ENCODE measurements at places on chromosomes 7 and 10. TPM values are rescaled to one million over a fixed set of nuclear protein-coding genes. Genes with fewer than 3 reads are reported as not detected.

DNA sequence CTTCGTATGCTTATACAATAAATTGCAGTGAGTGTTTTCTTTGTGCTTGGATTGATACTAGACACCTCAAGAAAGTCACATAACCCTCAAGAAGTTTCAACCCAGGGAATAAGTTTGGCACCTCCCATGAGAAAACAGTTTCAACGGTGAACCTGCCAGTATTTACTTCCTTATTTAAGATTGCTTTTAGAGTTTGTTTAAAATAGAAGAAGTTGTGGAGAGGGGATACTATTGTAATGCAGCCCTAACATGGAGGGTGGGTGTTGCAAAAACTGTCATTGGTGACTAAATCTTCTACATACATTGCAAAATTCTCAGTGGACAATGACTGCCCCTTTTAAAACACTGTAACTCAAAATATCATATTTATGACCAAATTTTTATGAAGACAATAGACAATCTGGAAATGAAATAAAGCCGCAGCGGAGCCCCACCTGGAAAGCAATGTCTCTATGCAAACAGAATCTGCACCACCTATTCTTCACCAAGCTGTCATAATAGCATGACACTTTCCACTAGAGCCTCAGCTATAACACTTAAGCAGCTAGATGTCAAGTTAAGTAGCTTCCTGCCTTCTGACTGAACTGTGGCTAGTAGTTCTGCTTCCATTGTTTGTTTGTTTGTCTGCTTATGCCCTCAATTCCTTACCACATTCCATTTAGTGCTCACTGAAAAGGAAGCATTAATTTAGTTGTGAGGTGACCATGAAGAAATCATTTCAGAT lies 98.2 kb downstream of the MDFIC start:
- no peak for DNase-seq

GRCh38 chr10:30359373-30360206 lies 10.5 kb upstream of the MTPAP start:
- DNase-seq = peak; percentile 58

GRCh38 chr7:18179093-18179492 lies 151.4 kb upstream of the PRPS1L1 start:
- peak; percentile 41 for DNase-seq

- DNase-seq = no peak
These were observed 54.1 kb downstream of the NOD1 start for GRCh38 chr7:30424506-30424905.

- DNase-seq = no peak
These were observed 32.9 kb upstream of the EIF5AL1 start for GRCh38 chr10:79479283-79479909.

DNA sequence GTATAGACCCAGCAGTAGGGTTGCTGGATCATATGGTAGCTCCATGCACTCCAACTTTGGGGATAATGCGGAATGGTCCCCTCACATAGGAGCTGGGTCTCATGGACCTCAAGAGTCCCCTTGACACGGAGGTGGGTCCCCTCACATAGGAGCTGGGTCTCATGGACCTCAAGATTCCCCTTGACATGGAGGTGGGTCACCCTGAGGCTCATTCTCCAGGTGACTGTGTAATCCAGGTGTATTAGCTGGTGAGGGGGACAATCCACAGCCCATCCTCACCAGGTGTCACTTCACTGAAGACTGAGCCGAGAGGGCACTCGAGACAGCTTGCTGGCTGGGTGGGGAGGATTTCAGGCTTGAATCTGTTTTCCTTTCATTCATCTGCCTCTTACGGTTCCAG lies 121.9 kb downstream of the PTPN20 start:
- no peak for DNase-seq

DNA sequence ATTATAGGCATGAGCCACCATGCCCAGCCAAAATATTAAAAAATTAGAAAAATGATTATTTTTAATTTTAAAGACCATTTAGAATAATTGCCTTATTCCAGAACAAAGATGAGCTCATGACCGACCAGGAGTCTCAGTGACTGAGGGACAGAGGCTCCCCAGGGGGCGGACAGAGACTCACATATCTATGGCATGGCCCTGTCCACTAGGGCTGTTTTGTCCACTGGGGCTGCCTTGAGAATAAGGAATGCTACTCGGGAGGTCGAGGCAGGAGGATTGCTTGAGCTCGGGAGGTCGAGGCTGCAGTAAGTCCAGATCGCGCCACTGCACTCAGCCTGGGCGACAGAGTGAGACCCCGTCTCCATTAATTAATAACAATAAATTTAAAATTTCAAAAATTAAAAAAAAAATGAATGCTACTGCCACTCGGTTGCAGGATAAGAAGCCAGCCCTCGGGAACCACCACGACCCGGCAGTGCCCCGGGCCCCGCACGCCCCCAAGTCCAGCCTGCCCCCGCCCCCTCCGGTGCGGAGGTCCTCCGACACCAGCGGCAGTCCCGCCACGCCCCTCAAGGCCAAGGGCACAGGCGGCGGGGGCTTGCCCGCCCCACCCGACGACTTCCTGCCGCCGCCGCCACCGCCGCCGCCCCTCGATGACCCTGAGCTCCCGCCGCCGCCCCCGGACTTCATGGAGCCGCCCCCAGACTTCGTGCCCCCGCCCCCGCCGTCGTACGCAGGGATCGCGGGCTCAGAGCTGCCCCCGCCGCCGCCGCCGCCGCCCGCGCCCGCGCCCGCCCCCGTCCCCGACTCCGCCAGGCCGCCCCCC lies 128.6 kb downstream of the APBB1IP start:
- peak; percentile 51 for DNase-seq

DNA sequence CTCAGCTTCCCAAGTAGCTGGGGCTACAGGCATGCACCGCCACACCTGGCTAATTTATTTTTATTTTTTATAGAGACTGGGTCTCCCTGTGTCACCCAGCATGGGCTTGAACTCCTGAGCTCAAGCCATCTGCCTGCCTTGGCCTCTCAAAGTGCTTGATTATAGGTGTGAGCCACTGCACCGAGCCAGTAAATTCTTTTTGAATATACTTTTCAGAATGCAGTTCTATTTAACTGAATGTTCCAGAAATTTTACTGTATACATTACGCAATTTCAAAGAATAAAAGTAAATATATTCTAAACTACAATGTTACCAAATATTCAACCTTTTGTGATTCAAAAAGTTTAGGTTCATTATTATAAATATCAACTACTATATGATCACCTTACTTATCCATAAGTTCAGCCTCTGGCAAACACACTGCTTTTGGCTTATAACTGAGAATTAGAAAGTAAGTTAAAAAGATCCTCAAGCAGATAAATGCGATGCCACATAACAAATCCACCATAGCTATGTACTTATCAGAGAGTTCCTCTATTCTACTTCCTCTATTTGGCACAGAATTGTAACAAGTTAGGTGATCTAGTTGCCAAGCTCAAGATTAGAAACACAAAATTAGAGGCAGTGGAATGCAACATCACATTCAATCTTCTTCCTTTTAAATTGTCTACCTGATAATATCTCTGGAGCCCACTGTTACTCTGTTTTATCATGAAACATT lies 118.2 kb downstream of the ANK3 start:
- no peak for DNase-seq

- no peak for DNase-seq
These were observed 109.3 kb upstream of the HPS1 start for GRCh38 chr10:98556061-98556460.

DNA sequence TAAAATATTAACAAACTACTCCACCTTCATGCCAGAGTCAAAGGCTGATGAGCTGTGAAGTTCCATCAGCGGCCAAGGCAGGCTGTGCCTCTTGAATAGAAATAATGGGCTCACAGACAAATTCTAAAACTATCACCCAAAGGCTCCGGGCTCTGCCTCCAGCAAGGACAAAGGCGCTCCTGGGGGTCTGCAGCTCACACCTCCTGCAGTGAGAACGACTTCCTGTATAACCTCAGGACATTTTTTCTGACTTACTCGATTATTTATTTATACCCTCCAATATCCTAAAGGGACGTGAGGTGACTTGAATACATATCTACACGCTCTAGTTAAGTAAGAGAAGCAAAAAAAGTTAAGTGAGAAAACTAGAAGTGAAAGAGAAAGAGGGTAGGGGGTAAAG lies 500.7 kb downstream of the CCSER2 start:
- DNase-seq = no peak

GRCh38 chr10:104197364-104197763 lies 34.8 kb downstream of the CFAP43 start:
- no peak for DNase-seq

- DNase-seq = no peak
These were observed 53.9 kb downstream of the MINDY4 start for GRCh38 chr7:30824821-30825720.

GRCh38 chr10:63711867-63712716 lies 190.9 kb downstream of the REEP3 start:
- DNase-seq = peak; percentile 98

DNA sequence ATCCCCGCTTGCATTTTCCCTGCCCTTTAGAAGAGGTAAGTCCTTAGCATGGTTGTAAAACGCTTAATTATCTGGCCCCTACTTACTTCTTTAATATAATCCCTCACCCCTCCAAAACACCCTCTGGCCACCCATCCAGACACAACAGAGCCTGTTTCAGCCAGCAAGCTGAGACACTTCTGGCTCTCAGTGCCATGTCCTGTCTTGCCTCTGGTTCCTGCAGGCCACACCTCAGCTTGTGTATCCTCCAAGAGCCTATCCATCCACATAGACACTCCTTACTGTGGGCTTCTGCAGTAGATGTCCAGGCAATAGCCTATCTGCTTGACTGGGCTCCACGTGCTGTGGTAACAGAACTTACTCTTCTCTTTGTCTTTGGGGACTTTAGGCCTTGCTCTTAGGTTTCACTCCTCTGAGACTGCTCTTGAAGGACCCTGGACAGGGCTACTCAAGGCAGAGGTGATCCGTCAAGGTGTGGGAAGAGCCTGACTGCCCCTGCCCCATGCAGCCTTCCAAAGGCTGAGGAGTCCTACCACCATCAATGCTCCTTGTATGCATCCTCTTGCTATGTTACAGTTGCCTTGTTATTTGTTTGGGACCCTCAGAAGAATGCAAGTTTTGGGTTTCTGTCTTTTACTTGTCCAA lies 149.9 kb downstream of the CHN2 start:
- DNase-seq = no peak

DNA sequence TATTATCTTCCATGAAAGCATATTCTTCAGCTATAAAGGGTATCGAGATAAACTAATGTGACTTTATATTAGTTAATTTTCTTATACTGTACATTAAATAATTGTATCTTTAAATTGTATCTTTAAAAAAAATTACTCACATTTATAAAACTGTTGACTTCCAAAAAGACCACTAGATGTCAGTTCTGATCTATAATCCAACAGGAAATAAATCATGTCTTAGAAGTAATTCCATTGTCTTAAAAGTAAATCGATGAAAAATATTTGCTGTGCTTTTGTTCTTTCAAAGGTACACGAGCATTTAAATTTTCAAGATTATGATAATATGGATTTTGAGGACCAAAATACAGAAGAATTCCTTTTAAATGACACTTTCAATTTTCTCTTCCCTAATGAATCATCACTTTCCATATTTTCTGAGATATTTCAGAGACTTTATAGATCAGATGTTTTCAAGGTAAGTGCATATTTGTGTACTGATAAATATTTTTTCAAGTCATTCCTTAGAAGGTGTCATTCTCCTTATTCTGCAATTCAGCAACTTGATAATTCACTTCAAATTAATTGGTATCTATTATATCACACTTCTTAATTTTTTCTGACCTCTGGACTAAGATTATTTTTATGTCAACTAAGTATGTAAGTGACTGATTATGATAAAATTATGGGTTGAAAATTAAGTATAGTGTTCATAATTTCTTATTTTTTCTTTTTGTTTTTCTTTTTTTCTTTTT lies 138.5 kb downstream of the CPED1 start:
- DNase-seq = no peak

GRCh38 chr10:17085011-17085725 lies 44.4 kb downstream of the CUBN start:
- no peak for DNase-seq

GRCh38 chr10:73232887-73233286 lies 14.2 kb downstream of the DNAJC9 start:
- DNase-seq = no peak

DNA sequence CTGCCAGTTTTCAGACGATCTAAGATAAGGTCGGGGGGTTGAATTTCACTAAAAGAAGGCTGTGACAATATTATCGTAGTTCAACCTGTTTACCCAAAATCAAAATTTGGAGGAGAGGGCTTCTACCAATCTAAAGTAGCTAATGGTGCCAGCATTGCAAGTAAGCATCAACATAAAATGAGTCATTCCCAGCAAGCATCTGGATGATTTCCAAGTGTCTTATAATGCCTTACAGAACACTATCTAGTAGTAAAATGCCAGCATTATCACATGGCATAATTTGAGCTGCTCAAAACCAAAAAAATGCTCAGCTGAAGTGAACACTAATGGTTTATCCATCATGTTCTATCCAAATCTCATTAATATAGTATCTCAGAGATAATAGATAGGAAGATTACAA lies 1193.9 kb downstream of the DNAJB9 start:
- DNase-seq = no peak

DNA sequence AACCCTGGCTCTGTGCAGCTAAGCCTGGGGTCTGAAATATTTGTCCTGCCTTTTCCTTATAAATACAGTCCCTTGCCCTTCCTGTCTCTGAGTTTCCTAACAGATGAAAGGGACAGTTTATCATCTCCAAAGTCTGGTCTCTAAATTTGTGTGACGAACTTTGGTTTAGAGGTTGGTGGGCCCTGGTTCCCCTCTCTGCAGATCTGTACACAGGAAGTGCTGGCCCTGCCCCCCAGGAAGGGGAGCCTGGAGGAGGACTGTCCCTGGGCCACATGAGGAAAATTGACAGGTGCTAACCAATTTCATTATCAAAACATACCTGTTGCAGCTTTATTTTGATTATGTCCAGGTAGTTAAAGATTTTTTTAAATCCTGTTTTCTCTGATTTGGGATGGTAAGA lies 34.5 kb downstream of the PPP2R2D start:
- DNase-seq = no peak

- peak; percentile 37 for DNase-seq
These were observed 17.5 kb downstream of the ZNF33A start for GRCh38 chr10:38027986-38028385.

DNA sequence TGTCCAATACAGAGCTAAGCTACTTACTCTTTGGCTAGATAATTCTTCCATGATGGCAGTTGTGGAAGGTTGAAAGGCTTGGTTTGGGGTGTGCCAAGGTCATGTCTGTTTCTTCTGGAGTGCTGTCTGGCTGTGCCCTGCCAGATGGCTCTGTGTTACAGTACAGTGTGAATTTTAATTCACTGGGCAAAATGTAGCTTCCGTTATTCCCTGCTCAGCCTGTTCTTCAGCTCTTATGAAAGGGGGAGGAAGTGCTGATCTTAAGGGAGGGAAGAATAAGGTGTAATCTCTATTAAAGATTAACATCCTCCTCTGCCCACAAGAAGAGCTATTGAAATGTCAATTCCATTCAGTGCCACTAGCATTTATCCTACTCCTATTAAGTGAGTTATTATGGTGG lies 52.2 kb downstream of the SND1 start:
- DNase-seq = no peak

GRCh38 chr7:15554744-15555143 lies 7.1 kb downstream of the AGMO start:
- DNase-seq = no peak

- DNase-seq = no peak
These were observed 39.0 kb downstream of the AP5Z1 start for GRCh38 chr7:4814433-4814832.

- no peak for DNase-seq
These were observed 105.2 kb downstream of the FAS start for GRCh38 chr10:89095701-89096391.

- DNase-seq = peak; percentile 57
These were observed 146.9 kb upstream of the ANK3 start for GRCh38 chr10:60536529-60537114.

OPN1SW gene
- not detected for total RNA-seq

OPALIN gene
- total RNA-seq = not detected

MACC1 gene
- total RNA-seq = 29.6 TPM

VIPR2 gene
- total RNA-seq = 0.74 TPM

SPAM1 gene
- not detected for total RNA-seq

DENND2A gene
- total RNA-seq = 5.4 TPM
